ENCODE measurements at places on chromosomes 6 and 20.

DNA sequence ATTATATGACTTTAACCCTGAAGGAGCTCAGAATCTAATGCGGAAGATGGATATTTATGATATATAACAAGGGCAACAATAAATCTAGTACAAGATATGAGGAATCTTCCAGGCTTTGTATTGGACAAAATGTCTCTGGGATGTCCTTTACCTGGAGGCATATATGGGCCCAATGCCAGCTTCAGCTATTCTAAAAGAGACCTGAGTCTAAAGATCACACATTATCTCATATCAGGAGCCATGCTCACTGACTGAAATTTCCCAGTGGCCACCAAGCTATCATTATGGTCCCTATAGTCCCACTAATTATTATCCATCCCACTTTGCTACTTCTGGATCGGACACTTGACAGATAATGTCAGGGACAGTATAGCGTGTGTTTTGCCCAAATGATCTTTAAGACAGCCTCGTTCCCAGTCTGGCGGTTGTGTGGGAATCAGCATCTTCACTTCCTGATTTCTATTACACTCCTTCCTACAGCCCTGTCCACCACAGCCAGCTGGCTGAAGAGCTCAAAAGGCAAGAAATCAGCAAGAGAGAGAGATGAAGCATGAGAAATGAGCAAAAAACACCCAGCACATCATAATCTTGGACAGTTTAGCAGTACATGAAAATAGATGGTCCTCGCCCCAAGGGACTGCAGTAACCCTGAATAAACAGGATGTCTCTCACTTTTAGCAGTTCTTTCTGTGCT lies 34.9 kb downstream of the KLHL31 start:
- DNase-seq = no peak

DNA sequence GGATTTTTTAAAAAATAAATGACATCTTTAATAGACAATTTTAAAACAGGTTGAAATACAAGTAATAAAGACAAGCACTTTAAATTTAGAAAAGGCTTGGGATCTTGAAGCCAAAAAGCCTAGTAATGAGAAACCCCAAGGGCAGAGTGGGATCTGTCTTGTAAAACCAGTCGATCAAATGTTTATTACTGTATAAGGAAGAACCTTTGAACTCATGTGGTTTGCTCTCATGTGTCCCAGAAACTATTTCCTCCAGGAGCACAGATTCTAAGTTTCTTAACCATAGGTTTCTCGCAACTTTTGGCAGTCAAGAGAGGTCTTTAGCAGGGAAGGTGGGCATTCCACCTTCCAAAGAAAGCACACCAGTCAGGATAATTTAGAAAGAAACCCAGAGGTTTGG lies 541.7 kb upstream of the BTBD3 start:
- no peak for DNase-seq

DNA sequence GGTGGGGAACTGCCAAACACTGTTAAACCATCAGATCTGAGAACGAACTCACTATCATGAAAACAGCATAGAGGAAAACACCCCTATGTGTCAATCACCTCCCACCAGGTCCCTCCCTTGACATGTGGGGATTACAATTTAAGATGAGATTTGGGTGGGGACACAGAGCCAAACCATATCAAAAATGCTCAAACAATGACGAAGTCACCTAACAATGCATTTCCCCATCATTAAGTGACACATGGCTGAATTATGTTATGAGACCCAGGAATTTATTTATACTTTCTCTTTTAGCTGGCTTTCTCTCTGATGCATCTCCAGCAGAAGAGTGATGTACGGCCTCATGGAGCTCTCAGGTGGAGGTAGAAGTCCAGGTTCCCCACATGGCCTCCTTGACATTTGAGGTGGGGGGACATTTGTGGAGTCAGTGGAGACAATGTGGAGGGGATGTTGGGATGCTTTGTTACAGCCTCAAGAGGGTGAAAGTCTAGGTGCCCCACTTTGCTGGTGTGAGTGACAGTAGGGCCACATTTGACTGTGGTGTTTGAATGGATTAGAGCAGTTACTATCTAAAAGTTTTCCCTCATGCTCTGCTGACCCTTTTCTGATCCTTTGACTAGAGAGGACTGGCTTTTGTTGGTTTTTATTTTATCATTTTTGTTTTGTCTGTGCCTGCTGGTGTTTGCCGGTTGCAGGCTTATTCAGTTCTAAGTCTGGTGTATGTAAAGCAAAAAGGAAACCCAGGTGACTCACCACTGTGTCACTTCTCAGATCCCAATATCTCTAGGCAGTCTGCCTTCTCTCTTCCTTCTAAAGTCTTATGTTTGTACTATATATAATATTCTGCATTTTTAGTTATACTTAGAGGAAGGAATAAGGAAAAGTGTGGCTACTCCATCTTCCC lies 18.5 kb upstream of the DCBLD1 start:
- no peak for DNase-seq

DNA sequence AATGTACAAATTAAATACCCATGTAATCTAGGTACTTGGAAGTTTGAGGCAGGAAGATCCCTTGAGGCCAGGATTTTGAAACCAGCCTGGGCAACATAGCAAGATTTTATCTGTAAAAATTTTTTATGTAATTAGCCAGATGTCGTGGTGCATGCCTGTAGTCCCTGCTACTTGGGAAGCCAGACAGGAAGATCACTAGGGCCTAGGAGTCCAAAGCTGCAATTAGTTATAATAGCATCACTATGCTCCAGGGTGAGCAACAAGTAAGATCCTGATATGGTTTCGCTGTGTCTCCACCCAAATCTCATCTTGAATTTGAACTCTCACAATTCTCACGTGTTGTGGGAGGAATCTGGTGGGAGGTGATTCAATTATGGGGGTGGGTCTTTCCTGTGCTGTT lies 535.8 kb downstream of the TENT5A start:
- DNase-seq = no peak

- no peak for DNase-seq
Observed at GRCh38 chr6:44537306-44538049, 150.0 kb downstream of the CDC5L start.

GRCh38 chr20:36261389-36262105 lies 25.3 kb downstream of the AAR2 start:
- DNase-seq = no peak

DNA sequence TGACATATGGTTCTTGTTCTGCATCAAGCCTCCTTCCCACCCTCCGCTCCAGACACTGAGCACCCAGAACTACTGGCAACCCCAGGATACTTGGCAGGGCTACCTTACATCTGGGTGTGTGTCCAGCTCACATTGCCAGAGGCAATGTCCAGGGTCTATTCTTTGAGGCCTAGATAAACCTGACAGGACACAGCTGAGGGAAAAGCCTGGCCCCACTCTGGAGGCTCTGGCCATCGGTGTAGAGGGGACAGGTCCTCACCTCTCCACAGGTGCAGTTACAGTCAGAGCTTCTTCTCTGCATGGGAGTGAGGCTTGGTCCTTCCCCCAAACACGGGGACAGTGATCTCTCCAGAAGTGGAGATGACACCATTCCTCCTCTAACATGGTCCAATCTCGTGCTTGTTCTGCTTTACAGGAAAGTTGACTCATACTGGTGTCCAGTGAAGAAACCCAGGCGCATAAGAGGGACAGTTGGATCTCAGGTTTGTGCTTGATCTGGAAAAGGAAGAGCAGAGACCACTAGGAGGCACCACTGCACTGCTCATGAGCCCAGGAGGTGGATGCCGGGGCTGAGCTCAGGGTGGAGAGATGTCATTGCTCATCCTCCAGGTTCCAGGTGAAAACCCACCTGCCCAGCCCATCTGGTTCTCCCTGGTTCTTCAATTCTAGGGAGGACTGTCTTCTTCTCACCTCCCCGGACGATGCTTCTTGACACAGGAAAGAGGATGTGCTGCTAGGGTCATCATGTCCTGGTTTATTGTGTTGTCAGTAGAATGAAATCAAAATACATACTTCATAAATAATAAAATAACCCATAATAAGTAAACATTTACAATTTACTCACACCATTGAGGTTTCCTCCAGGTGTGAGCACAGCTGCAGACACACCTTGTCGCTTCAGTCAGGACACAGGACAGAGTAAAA lies 14.7 kb downstream of the HLA-F start:
- no peak for DNase-seq

GRCh38 chr20:42678895-42679294 lies 510.8 kb downstream of the PTPRT start:
- no peak for DNase-seq

DNA sequence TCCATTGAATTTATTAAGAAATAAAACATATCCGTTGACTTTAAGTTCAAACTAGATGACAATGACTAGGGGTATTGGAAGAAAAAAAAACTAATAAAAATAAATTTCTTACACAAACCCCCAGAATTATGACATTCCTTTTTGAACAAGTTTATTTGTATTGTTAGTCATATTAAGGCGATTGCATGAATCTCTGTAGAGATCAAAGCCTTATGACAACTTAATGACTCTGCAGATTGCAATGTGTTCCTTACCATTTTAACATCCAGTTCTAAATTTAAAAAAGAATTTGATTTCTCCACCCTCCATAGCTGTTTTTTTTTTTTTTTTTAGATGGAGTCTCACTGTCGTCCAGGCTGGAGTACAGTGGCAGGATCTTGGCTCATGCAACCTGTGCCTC lies 189.8 kb upstream of the CEP162 start:
- no peak for DNase-seq

DNA sequence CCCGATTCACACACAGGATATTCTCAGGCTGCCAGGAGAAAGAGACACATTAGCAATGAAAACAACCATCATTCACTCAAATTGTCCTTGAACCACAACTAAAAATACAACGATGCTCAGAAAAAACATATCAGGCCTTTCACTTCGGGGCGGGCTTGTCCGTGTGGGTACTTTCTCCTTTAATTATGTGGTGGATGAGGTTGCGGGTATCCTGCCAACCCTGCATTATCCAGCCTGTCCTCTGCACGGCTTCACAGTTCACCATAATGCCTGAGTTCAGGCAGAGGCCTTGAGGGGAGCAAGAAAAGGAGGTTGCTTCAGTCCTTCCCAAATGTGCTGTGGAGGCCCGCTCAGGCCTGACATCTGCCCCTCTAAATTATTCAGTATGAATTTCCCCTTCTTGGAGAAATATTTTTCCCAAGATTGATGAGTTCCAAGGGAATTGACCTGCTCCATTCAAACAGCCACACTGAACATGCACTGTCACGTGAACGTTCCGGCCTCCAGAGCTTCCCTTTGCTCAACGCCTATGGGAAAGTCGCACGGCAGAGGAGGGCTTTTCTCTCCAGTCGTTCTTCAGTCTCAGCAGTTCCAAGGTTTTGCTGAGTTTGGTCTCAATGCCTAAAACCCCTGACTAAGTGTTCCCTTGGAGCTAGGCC lies 70.3 kb downstream of the MYLK4 start:
- no peak for DNase-seq

DNA sequence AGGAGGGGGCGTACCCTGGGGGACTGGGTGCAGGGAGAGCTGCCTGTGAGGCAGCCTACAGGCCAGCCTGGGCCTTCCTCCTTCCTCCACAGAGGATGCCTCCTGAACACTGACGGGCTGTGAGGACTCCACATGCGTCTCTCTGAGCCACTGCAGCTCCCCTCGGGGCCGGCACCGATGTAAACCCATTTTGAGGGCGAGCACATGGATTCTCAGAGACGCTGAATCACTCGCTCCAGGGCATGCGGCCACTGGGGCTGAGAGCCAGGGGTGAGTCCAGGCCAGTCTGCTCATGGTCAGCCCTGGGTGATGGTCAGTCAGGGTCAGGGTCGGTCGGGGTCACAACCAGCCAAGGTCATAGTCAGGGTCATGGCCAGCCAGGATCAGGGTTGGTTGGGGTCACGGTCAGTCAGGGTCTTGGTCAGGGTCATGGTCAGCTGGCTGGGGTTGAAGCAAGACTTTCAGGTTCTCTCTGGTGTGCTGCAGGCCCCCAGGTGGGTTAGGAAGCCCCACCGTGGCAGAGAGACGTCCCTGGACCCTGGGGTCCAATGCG lies 14.7 kb upstream of the RBBP8NL start:
- no peak for DNase-seq

DNA sequence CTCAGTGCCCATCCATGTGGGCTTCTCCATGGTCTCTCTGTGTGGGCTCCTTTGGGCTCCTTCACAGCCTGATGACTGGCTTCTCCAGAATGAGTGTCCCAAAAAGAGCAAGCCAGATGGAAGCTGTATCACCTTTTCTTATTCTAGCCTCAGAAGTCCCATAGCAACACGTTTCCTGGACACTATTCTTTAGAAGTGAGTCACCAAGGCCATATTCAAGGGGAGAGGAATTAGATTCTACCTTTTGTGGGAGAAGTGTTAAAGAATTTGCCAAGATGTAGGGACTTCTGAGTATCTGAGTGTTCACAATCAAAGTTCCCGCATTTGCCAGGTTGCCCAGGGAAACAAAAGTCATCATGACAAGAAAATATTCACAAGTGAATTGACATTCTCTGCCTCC lies 20.7 kb upstream of the TBC1D22B start:
- DNase-seq = no peak

DNA sequence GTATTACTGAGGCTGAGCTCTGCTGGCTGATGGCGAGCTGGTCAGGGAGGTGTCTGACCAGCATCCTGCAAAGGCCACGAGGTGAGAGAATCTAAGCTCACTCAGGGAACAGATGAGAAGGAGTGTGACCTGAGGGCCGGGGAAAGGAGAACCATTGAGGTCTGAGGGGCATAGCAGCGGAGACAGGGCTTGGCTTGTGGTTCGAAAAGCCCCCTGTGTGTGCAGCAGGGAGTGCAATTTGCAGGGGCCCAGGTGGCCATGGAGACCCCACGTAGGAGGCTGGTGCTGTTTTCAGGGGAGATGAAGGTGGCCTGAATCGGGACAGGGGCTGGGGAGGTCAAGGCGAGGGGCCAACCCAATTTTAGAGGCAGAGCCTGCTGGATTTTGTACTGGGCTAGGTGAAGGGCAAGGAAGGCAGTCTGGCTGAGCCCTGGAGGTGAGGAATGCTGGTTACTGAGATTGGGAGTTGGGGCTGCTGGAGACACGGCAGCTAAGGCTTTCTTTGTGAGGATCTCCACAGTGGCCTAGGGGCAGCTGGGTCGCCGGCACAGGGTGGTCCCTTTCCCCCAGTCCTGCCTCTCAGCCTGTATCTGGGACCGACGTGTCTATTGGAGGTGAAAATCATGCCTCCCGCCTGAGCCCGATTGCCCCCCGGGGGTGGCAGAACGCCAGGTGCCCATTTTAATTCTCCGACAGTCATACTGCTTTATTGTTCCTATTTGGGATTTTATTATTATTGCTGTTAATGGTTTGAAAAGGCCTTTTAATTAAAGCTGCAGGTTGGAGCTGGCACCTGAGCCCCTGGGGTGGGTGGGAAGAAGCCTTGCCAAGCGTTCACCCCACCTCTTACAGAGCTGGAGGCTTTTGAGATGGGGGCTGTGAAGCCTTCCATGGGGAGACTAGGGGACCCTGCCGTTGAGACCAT lies 28.4 kb downstream of the DLGAP4 start:
- no peak for DNase-seq

DNA sequence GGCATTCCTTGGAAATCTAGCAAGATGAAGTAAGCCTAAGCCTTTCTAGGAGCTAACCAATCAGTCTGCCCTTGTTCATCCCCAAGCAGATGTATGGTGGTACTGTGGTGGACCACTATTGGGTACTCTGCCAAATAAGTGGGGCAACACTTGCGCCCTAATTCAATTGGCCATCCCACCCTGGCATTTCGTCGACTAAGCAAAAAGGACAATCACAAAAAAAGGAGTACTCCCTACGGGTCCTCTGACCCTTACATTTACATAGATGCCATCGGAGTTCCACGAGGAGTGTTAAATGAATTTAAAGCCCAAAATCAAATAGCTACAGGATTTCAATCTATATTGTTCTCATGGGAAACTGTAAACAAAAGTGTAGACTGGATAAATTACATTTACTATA lies 19.5 kb downstream of the CHD6 start:
- DNase-seq = no peak

- DNase-seq = no peak
Observed at GRCh38 chr6:90135667-90136066, 161.0 kb downstream of the BACH2 start.
